ENCODE measurements at places on chromosomes 5 and 9. TPM values are rescaled to one million over a fixed set of nuclear protein-coding genes. Genes with fewer than 3 reads are reported as not detected.

- DNase-seq, result no peak
Measured at GRCh38 chr5:169347786-169348185, 46.8 kb upstream of the SLIT3 start.

DNA sequence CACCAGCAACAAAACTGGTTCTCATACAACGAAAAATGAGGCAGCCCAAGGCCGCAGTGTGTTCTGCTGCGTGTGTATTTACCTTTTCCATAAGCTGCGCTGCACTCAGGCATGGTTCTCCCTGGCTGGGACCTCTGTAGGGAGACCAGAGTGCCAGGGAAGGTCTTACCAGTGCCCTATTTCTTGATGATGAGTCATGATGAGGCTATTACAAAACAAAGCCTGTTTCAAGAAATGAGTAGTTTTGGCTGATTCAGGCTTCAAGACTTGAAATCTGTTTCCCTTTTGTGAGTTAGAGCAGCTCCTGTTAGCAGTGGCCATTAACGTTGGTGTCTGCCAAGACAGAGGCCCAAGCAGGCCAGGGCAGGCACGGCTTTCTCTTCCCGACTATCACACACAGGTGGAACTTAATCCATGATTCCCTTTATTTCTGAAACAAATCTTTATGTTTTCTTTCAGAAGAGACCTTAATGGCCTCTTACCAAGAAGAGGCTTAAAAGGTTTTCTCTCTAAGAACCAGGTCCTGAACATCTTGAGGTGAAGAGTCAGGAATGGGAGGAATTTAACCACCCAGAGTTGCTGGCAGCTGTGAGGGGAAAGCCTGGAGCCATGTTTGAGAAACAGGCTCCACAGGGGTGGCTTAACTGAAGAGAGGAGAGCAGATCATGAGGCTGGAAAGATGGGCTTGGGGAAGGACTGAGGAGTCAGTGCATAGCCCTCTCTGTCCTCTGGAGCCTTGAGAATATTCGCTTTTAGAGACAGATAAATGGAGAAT lies 41.4 kb upstream of the TIFAB start:
- no peak for DNase-seq

DNA sequence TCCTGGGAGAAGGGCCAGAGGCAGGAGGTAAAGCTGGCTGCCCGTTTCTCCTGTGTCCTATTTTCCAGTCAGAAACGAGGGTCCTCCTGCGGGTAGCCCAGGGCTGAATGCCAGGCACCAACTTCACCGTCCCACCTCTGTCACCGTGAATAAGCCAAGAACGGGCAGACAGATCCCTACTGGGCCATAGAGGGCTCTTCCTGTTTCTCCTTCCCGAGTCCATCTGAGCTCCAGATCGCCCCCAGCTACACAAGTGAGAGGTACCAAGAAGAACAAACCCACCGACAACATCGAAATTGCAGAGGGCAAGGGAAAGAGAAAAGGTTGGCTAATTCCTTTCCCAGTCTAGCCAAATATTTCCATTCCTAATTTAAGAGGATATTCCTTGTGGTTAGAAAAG lies 93.7 kb downstream of the SPOCK1 start:
- DNase-seq, result no peak

GRCh38 chr5:36301858-36302603 lies at the start of gene RANBP3L:
TSS of gene RANBP3L (minus strand) at chr5:36301902. CDS start at chr5:36301416, 486 bp downstream.
- peak; percentile 55 for DNase-seq

DNA sequence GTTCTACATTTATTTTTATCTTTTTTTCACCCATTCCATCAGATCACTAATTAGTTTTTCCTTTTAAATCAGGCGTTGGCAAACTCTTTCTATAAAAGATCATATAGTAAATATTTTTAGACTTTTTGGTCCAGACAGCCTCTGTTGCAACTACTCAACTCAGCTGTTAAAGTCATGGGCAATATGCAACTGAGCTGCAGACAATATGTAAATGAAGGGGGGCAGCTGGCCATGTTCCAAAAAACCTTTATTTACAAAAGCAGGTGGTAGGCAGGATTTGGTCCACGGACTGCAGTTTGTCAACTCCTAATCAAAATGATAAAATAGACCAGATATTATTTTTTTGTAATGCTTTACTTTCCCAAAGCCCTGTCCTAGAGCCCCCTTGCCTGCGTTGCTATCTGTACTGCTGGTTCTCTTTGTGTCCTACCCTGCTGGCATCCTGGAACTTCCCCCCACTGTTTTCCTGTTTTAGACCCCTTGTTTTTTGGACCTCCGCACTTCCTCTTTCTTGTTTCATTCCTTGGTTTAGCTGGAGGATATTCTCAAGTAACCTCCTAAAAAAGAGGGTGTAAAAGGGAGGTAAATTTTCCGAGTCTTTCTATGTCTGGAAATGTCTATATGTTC lies 24.7 kb upstream of the TNFSF8 start:
- no peak for DNase-seq

DNA sequence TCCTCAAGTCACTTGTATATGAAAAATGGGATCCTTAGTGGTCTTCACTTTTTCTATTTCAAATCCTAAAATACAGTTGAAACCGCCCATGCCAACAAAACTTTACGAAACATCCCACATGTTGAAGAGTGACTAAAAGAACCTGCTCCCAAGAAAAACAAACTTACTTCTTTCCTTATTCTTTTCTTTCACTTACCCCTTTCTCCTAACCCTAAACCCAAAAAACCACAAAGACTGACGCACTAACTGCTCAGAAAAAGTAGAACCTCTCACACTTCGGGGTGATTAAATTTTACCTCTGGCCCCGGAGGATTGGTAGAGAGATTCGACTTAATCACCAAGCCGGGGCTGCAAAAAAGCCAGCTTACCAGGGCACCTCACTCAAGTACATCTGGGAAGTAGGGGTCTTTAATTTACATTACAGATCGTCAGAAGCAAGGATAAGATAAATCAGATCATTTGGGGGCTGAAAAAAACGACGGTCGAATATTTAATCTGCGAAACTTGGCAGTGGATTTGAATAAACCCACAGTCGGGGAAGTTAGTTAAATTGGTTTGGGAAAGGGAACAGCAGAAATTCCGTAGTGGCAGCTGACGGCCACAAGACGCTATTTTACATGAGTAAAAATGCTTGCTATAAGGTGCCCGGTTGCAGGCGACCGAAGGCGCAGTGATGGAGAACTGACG lies 1.3 kb downstream of the CDO1 start:
- DNase-seq, result no peak

GRCh38 chr9:113945784-113946183 lies 69.7 kb downstream of the ZNF618 start:
- no peak for DNase-seq

- peak; percentile 74 for DNase-seq
Measured at GRCh38 chr9:129506892-129507291, 114.0 kb downstream of the C9orf50 start.

DNA sequence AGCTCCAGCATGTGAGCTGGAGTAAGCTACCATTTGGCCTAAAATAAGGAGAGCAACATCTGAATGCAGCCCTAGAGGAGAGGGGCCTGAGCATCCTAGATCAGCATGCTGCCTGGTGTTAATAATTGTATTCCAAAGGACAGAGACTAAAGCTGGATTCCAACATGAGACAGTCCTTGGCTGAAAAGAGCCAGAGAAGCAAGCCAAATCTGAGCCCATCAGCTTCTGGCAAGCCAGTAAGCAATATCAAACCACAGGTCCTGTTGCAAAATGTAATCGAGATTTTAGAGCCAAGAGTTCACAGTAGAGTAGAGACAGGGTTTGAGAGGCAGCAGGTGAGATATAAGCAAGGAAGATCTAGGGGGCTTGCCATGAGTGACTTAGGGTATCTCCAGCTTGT lies 42.3 kb upstream of the DMAC1 start:
- no peak for DNase-seq

DNA sequence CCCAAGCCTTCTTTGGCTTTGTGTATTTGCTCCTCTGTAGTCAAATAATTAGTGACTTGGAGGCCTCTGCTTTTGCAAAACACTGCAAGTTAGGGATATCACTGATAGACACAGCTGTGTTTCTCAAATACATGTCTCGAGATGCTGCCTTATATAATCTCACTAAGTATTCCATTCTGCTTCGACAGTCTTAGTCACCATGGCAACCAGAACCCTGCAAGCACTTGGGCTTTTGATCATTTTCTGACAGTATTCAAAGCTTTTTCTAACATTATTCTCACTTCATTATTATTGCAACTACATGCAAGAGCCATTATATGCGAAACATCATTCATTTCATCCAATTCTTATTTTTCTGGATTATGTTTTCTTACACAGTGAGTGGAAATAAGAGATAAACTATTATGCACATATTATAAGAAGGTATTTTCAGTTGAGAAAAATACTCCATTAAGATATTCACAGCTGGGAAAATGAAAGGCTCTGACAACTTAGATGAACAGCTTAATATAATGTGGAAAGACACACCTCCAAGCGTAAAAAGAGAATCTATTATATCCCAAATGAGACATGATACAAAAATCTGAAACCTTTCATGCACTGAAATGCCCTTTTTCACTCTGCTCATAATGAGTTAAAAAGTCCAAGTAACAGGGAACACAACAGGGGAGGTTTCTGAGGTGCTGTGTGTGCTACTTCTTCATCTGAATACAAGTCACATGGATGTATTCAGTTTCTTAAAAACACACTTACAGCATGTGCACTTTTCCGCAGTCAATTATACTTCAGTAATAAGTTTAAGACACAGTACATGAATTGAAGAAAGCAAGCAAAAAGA lies 93.9 kb downstream of the SCAI start:
- no peak for DNase-seq

- DNase-seq, result no peak
Measured at GRCh38 chr5:122902263-122902662, 56.9 kb downstream of the SNX24 start.

- no peak for DNase-seq
Measured at GRCh38 chr9:81128701-81129100, 560.6 kb downstream of the TLE1 start.

- no peak for DNase-seq
Measured at GRCh38 chr5:84028093-84028492, 307.4 kb upstream of the HAPLN1 start.

- peak; percentile 45 for DNase-seq
Measured at GRCh38 chr9:136050701-136051452, 44.2 kb downstream of the NACC2 start.

GRCh38 chr5:165457859-165458481 lies 1952.6 kb downstream of the MAT2B start:
- no peak for DNase-seq

GRCh38 chr9:5908918-5909317 lies 18.2 kb downstream of the MLANA start:
- DNase-seq, result no peak

NMUR2 gene
- total RNA-seq, result not detected

TCF7 gene
- total RNA-seq, result 3.1 TPM

CER1 gene
- total RNA-seq, result not detected

ZNF618 gene
- 5.7 TPM for total RNA-seq

CSF2 gene
- total RNA-seq, result not detected

CCNJL gene
- total RNA-seq, result 0.48 TPM

SPRY4 gene
- total RNA-seq, result 6.9 TPM

All from left lobe of liver (tissue), 2 donors.